Pancreas (tissue), 10 donors: ENCODE measurements at places on chromosomes 3 and 15. TPM values are rescaled to one million over a fixed set of nuclear protein-coding genes. Genes with fewer than 3 reads are reported as not detected.
A peak's percentile ranks its signal among the peaks of the same experiment; 100 is the strongest.

- no peak for DNase-seq
Measured at GRCh38 chr3:24359645-24360462, 134.8 kb downstream of the THRB start.

TMOD2 gene
- total RNA-seq = 6.8 TPM

DNA sequence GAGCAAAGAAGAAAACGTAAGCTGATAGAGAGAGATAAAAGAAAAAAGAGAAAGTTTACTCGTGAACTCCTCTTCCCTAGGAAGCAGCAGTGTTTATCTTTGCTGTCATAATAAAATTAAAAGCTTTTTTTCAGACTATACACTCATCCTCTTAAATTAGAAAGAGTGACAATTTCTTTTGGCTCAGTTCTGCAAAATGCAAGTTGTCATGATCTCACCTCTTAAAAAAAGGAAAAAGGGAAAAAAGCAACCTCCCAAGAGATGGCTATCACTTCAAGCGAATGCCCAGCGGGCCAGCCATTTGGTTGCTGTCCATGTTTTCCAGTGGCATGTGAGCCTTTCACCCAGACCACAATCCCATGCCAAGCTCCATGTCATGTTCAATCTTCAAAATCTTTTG lies 7.0 kb upstream of the THBS1 start:
- DNase-seq = no peak

GRCh38 chr15:70415398-70415797 lies 317.7 kb upstream of the TLE3 start:
- no peak for DNase-seq

PRR20G gene
- total RNA-seq = not detected

DNA sequence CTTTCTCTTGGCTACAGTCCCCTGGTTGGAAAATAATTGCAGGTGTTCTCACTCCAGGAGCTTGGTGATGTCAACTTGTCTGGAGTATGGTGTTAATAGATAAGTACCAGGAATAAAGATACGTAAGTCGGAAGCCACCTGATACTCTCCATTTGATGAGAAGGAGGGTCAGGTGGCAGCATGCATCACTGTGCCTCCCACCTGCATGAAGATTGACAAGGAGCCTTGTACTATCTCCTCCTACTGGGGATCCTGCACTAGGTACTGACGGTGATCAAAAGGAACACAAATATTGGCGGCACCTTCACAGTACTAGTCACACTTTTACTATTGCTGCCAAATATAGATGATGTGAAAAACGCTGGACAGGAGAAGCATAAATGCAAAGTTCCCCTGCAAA lies 32.6 kb upstream of the GABRB3 start:
- DNase-seq = no peak

DNA sequence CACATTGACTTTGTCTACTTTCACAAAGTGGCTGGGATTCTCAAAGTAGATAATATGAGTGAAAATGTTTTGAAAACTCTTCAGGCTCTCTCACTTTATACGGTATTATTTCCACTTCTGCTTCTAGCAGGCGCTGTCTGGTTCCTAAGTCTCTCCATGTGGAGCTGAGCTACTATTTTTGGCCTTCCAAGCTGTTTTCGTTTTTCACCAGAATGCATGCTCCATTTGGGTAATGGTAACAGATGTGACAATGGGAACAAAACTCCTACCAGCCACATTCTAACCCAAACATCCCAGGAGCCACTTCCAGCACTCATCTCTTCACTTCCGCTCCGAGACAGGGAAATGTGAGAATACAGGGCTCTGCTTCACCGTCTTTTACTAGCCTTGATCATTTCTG lies 586.7 kb downstream of the NTRK3 start:
- DNase-seq = no peak

DNA sequence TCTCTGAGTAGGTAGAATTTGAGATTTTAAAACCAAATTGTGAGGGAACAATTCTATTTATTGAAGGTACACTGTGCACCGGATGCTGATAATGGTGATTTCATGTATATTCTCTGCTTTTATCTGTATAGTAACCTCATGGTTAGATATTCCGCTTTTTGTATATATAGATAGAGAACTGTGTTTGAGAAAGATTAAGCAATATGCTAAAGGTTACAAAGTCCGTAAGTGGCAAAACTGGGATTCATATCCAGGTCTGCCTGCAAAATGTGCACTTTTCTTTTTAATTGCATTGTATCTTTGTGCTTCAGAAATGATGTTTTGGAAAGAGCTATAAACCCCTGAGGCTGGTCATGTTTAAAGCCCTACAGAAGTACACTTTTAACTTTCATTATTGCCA lies 635.4 kb upstream of the NECTIN3 start:
- DNase-seq = no peak

DNA sequence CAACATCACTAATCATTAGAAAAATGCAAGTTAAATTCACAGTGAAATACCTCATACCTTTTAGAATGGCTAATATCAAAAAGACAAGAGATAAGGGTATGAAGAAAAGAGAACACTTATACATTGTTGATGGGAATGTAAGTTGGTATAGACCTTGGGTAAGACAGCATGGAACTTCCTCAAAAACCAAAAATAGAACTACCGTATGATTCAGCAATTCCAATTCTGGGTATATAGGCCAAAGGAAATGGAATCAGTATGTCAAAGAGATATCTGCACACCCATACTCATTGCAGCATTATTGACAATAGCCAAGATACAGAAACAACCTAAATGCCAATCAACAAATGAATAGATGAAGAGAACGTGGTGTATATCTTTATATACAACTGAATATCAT lies 166.8 kb upstream of the LRRN1 start:
- DNase-seq = no peak

DNA sequence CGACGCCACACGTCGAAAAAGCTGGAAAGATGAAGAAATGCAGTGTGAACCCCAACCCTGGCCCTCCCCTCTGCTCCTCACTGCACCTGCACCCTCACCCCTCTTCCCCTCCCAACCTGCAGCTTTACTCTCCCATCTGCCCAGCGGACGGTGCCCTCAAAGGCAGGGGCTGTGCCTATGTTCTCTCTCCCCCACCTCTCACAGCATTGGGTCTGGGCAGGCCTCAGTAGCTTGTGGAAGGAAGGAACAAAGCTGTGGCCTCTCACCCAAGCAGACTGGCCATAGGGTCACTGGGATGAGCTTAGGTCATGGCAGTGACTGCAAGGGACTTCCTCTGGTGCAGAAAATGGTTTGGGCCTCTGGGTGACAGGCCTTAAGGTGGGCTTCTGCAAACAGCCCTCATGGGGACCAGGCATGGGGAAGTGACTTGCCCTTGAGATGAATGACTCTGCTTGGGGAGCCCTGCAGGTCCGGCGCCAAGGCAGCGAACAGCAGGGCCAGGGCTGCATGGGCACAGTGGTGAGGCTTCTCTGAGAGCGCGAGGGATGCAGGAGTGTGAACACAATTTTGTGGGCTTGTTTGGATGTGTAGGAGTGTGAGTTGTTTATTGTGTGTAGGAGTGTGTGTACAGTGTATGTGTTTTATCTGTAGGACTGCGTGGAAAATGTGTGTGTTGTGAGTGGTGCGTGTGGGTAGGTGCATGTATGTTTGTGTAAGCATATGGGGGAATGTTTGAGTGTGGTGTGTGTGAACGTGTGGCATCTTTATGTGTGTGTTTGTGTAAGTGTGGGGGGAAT lies 29.2 kb downstream of the SRPRB start:
- no peak for DNase-seq

IL12A gene
- 0.69 TPM for total RNA-seq

DNA sequence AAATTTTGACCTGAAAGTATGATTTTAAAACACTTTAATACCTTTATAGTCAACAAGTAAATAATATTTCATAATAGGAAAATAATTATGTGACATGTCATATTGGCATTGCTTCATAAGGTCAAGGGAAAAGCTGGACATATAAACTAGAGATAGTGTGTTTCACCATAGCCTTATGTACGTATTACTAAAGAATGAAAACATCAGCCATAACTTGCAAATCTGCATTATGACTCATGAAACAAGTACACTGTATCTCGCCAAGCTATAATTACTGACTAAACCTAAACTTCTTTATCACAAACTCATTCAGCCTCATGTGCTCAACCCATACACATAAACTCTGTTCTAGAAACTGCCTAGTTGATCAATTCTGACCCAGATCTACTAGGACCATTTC lies 950.1 kb downstream of the FHIT start:
- DNase-seq = no peak

- no peak for DNase-seq
Measured at GRCh38 chr3:185503521-185503920, 4.7 kb upstream of the TMEM41A start.

DNA sequence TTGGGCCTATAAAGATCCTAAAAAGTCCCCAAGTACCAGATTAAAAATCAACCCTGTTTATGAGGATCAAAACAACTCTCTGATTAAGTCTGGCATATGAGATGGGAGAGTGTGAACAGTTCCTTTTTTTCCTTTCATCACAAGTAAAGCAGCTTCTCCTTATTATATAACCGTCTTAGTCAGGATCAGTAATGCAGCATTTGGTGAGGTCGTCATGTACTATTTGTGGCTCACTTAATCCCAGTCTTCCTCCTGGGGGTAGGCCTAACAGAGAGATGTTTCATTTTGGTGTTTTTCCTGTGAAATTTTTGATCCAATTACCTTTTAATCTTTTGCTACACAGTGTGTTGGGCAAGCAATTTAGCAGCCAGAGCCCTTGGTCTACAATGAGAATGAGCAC lies 333.1 kb upstream of the KCNMB2 start:
- DNase-seq = no peak

GRCh38 chr3:195877136-195877715 lies 31.1 kb downstream of the TNK2 start:
- DNase-seq = no peak

IQCB1 gene
- 9.0 TPM for total RNA-seq

PRRT3 gene
- total RNA-seq = 1.9 TPM

- DNase-seq = peak; percentile 85
Measured at GRCh38 chr15:34337557-34338306, at the start of gene SLC12A6. SLC12A6 (minus strand) TSS chr15:34337781; CDS start chr15:34336680, 1,101 bp downstream.

DNA sequence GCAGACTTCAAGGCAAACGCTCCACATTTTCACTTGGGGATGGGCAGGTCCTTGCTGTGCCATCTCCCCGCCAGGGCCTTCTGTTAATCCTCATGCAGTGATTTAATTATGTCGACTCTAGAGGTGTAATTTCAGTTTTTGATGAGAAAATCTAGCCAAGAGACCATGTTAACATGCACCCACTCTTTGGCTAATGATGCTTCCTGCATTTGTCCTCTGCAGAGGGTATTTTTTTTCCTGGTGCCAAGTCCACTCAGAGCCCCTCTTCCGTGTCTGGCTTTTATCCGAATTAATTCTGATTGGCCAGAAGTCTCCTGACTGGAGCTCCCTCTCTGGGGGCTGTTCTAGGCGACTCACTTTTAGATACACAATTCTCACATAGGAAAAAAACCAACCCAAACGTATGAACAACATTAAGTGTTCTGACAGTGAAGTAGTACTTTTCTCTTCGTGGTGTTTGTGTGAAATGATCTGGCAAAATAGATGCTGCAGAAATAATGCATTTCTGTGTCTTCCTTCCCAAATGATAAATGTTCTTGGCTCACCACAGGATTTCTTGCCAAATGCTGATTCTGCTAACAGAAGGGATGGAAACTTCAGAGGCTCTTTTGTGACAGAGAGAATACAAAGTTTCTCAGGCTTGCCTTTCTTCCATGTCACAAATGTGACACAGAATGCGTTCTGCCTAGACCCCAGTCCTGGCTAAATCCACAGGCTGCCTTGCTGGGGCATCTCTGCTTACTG lies 190.0 kb downstream of the CACNA2D3 start:
- no peak for DNase-seq

CCDC39 gene
- not detected for total RNA-seq

GRCh38 chr15:100898152-100898490 lies 18.5 kb downstream of the ALDH1A3 start:
- no peak for DNase-seq

CCDC54 gene
- total RNA-seq = not detected

GRCh38 chr3:42662037-42662812 lies 8.7 kb downstream of the ZBTB47 start:
- no peak for DNase-seq

- no peak for DNase-seq
Measured at GRCh38 chr15:72205273-72205672, 7.7 kb upstream of the GRAMD2A start.

MYL3 gene
- not detected for total RNA-seq

- no peak for DNase-seq
Measured at GRCh38 chr3:7305561-7305960, 444.6 kb downstream of the GRM7 start.

GRCh38 chr3:184777566-184778356 lies 34.2 kb upstream of the VPS8 start:
- peak; percentile 84 for DNase-seq

DNA sequence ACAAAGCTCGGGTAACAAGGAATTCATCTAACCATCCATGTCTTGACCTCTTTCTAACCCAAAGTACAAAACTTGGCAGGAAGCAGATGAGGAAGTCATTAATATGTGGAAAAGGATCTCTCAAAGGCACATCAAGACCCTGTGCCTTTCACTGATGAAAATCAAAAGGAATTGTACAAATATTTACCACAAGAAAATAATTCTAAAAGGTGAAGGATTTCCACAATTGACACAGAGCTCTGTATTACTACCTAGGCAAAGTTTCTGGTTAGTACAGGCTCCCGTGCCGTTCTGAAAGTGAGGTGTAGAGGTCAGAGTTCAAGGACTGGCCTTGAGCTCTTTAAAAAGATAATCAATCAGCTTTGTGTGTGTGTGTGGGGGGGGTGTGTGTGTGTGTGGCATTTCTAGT lies 239.7 kb upstream of the ICE2 start:
- no peak for DNase-seq

GRCh38 chr3:15427981-15428380 lies 583 bp downstream of the EAF1 start:
- peak; percentile 30 for DNase-seq

GRCh38 chr3:49161808-49162530 lies 4.2 kb downstream of the CCDC71 start:
- DNase-seq = no peak

DNA sequence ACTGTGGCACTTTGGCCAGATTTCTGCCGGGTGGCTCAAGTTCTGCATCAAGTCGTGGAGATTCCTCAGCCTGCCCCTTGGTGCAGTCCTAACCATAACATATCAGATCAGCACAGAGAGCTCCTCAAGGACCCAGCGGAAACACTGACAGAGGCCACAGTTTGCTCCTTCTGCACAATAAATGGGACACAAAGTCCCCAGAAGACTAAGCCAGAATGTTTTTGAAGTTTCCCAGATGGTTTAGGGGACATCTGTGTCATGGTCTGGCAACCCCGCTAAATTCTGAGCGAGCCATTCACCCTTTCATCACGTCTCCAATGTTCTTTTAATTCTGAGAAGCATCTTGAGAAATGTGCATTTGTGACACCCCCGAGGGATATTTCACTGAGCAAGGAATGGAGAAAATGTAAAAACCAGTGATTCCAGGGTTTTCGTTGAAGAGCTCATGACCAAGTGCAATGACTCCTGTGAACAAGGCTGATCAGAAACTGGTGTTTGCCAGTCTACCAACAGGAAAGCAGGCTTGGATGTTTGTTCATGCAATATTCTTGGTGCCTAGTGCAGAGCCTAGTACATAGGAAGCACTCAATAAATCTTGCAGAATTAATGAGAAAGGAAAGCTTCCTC lies 64.8 kb upstream of the LMCD1 start:
- DNase-seq = no peak

GRCh38 chr3:128625409-128625945 lies 25.1 kb downstream of the RPN1 start:
- DNase-seq = no peak

- DNase-seq = no peak
Measured at GRCh38 chr3:132004571-132004970, 30.2 kb downstream of the CPNE4 start.

- peak; percentile 21 for DNase-seq
Measured at GRCh38 chr15:58182460-58183163, 44.4 kb downstream of the AQP9 start.
